ENCODE measurements at places on chromosomes 11 and 22.

DNA sequence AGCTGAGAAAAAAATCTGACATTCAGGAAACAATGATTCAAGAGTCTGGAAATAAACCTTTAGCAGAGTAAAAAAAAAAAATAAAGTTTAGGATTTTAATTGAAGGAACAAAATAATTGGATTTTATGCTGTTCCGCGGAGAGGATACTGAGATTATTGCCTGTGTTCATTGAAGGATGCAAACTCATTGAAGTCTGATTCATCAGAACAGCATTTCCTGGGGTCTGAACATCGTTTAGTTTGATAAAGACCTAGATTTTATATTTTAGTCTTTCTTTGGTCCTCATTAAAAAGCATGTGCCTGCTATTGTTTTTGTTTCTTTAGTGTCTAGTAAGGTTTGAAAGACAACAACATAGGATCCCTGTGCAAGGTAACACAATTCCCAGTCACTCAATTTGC is 4.5 kb downstream of the TLCD5 start:
- no peak overlapping the region for H3K4me3 ChIP-seq
- H3K27ac ChIP-seq, result no peak overlapping the region
- DNase-seq, result no peak
- H3K36me3 ChIP-seq, result no peaks in the 10 kb centered on the region
- H3K27me3 ChIP-seq, result peaks cover 14% of the 10 kb centered on the region
- peaks cover 35% of the 10 kb centered on the region for H3K4me1 ChIP-seq

DNA sequence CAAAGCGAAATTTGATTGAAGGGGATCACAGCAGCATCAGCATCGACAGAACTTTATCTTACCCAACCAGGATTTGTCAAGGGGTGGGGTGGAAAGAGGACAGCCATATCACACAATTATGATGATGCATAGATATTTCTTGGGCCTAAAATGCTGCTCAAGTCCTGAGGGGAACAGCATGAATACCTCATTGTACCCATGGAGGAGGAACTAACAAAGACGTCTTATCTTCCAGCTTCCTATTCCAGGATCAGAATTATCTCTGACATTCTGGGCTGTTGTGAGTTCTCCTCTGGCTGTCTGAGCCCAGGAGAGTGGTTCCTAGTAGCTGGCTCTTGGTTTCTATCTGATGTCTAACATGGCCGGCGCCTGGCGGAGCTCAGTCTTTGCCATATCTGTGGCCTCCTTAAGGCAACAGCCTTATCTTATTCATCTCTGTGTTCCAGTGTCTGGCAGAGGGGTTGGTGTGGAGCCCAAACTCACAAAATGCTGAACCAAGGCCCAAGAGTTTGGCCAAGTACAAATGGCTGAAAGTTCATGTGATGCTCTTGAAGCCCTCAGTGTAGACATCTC is 68.2 kb upstream of the TIMP3 start:
- no peak overlapping the region for H3K27ac ChIP-seq
- no peaks in the 10 kb centered on the region for H3K4me1 ChIP-seq
- H3K36me3 ChIP-seq, result no peaks in the 10 kb centered on the region
- DNase-seq, result no peak

- no peaks in the 10 kb centered on the region for H3K4me1 ChIP-seq
- no peak for DNase-seq
- H3K36me3 ChIP-seq, result no peaks in the 10 kb centered on the region
- H3K27me3 ChIP-seq, result no peaks in the 10 kb centered on the region
- H3K4me3 ChIP-seq, result no peak overlapping the region
Observed at GRCh38 chr11:111320728-111321568, 22.6 kb downstream of the POU2AF3 start.

- H3K27me3 ChIP-seq, result peaks cover 5% of the 10 kb centered on the region
- no peaks in the 10 kb centered on the region for H3K36me3 ChIP-seq
- no peaks in the 10 kb centered on the region for H3K4me1 ChIP-seq
- no peak for DNase-seq
- H3K4me3 ChIP-seq, result no peak overlapping the region
Observed at GRCh38 chr22:35546886-35547285, 6.3 kb downstream of the RASD2 start.

GRCh38 chr22:31652911-31653684 is 8.9 kb downstream of the PISD start:
- no peak for DNase-seq
- H3K27me3 ChIP-seq, result no peaks in the 10 kb centered on the region
- H3K4me3 ChIP-seq, result no peak overlapping the region
- H3K4me1 ChIP-seq, result no peaks in the 10 kb centered on the region
- H3K36me3 ChIP-seq, result no peaks in the 10 kb centered on the region

DNA sequence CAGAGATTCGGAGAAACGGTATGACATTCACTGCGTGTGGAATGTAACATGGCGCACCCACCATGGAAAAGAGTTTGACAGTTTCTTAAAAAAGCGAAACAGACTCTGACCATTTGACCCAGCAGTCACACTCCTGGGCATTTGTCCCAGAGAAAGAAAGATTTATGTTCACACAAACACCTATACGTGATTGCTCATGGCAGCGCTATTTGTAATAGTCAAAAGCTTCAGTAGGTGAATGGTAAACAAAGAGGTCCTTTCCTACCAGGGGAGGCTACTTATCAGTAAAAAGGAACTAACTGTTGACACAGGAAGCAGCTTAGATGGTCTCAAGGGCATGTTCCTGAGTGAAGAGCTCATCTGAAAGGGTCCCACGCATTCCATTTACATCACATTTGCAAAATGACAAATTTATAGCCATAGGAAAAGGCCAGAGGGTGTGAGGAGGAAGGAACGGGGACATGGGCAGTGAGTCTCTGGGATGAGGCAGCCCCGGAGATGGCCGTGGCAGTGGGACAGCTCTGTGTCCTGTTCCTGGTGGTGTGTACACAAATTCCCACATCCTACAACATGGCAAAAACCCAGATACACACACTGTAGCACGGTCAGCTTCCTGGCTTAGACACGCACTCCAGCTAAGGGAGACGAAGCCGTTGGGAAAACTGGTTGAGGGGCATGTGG is 14.6 kb upstream of the KRTAP5-6 start:
- H3K4me3 ChIP-seq, result no peak overlapping the region
- no peak overlapping the region for H3K27ac ChIP-seq
- H3K4me1 ChIP-seq, result no peaks in the 10 kb centered on the region

DNA sequence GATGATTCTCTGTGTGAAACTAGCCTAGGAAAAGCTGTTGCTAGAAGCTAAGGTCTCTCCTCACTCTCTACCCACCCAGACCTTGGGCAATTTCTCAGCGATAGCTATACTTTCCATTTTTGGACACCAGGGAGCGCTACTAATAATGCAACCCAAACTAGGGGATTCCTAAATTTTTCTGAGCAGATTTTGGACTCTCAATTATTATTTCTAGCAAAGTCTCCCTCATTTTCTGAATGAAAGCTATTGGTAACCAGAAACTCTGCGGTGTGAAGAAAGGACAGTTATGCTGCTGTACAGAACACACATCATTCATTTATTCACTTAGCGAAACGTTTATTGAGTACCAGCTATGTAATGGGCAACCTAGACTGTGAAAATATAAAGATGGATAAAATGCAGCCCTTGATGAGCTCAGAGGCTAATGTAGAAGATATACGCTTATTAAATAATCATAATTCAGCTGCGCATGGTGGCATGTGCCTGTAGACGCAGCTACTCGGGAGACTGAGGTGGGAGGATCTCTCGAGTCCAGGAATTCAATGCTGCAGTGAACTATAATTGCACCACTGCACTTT is 6.1 kb upstream of the STIM1 start:
- H3K27me3 ChIP-seq, result no peaks in the 10 kb centered on the region
- H3K4me3 ChIP-seq, result no peak overlapping the region
- no peak overlapping the region for H3K27ac ChIP-seq
- peaks cover 3% of the 10 kb centered on the region for H3K4me1 ChIP-seq
- DNase-seq, result no peak

DNA sequence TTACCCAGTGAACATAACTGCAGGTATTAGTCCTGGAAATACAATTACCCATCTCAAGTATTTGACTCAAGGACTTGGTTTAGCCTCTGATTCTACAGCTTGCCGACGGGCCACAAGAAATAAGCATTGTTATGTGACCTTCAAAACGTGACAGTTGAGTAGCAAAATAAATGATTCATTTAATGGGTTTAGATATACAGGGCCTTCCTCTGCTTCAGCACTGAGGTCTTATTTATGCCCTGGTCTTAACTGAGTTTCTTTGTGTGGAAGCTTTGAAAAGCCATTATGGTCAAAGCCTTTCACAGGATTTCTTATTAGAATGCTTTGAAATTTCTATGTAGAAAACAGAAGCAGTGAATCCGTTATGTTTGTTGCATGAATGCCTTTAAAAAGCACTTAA is 899.2 kb upstream of the API5 start:
- no peaks in the 10 kb centered on the region for H3K27me3 ChIP-seq
- DNase-seq, result no peak
- no peaks in the 10 kb centered on the region for H3K36me3 ChIP-seq

DNA sequence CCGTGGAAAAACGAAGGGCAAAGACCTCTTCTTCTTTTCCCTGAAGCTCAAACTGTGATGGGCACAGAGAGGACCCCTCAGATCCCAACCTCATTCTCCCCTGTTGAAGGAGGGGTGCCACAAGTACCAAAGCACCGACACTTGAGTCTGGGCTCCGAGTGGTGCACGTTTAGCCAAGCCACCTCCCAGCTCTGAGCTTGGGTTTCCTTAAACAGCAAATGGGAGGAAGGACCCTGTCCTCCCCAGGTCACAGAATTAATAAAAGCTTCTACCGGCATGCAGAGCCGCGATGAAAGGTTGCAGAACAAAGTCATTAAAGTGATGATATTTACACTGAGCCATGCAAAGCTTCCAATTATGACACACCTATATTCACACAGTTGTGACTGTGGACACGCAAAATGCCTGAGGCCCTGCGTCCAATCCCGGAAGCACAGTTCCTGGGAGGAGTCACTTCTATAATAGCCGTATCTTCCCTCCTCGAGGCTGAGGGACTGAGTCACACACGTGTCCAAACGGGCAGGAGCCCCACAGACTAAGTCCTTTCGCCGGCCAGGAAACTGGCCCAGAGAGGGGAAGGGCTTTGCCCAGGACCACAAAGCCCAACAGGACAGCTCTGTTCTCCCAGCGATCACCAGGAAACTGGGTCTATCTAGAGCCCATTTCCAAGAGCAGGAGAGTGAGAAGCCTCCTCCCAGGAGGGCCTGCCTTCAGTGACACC is 922 bp upstream of the CSNK1E start:
- H3K36me3 ChIP-seq, result no peaks in the 10 kb centered on the region
- no peak overlapping the region for H3K4me3 ChIP-seq
- peaks cover 40% of the 10 kb centered on the region for H3K4me1 ChIP-seq
- DNase-seq, result peak; percentile 85
- no peaks in the 10 kb centered on the region for H3K27me3 ChIP-seq

- H3K27ac ChIP-seq, result peak overlapping the region; percentile 65
- H3K27me3 ChIP-seq, result no peaks in the 10 kb centered on the region
- no peak overlapping the region for H3K4me3 ChIP-seq
- H3K36me3 ChIP-seq, result no peaks in the 10 kb centered on the region
Observed at GRCh38 chr11:115221461-115222069, 282.6 kb downstream of the CADM1 start.

- H3K36me3 ChIP-seq, result no peaks in the 10 kb centered on the region
- H3K4me1 ChIP-seq, result no peaks in the 10 kb centered on the region
- H3K4me3 ChIP-seq, result no peak overlapping the region
- no peak for DNase-seq
- no peaks in the 10 kb centered on the region for H3K27me3 ChIP-seq
- no peak overlapping the region for H3K27ac ChIP-seq
Observed at GRCh38 chr22:49893025-49893424, 25.2 kb downstream of the ALG12 start.

- no peak for DNase-seq
- no peaks in the 10 kb centered on the region for H3K4me1 ChIP-seq
- H3K4me3 ChIP-seq, result no peak overlapping the region
- H3K27ac ChIP-seq, result no peak overlapping the region
- no peaks in the 10 kb centered on the region for H3K27me3 ChIP-seq
- H3K36me3 ChIP-seq, result no peaks in the 10 kb centered on the region
Observed at GRCh38 chr11:56700914-56701485, 2.1 kb downstream of the OR9G1 start.

GRCh38 chr11:43555816-43556611 is 124.5 kb upstream of the HSD17B12 start:
- peaks cover 83% of the 10 kb centered on the region for H3K27me3 ChIP-seq
- no peak for DNase-seq
- no peaks in the 10 kb centered on the region for H3K36me3 ChIP-seq
- no peak overlapping the region for H3K4me3 ChIP-seq
- H3K27ac ChIP-seq, result no peak overlapping the region

DNA sequence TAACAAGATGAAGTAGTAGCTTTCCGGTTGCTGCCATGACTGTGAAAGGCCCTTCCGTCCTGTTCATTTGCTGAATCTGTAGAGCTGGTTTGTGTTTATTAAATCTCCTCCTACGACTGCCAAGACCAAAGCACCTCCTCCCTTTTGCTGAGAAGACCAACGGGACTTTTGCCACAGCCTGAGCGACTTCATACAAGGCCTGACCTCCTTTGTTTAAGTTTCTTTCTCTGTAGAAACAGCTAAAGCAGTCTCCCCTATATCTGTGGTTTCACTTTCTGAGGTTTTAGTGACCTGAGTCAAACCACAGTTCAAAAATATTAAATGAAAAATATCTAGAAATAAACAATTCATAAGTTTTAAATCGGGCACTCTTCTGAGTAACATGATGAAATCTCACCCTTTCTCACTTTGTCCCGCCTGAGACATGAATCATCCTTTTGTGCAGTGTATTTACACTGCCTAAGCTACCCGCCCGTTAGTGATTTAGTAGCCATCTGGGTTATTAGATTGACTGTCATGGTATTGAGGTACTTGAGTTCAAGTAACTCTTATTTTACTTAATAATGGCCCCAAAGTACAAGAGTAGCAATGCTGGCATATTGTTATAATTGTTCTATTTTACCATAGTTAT is 119.1 kb upstream of the LRRC4C start:
- H3K4me3 ChIP-seq, result no peak overlapping the region
- no peak overlapping the region for H3K27ac ChIP-seq
- H3K36me3 ChIP-seq, result no peaks in the 10 kb centered on the region
- no peaks in the 10 kb centered on the region for H3K4me1 ChIP-seq
- DNase-seq, result no peak
- H3K27me3 ChIP-seq, result no peaks in the 10 kb centered on the region

DNA sequence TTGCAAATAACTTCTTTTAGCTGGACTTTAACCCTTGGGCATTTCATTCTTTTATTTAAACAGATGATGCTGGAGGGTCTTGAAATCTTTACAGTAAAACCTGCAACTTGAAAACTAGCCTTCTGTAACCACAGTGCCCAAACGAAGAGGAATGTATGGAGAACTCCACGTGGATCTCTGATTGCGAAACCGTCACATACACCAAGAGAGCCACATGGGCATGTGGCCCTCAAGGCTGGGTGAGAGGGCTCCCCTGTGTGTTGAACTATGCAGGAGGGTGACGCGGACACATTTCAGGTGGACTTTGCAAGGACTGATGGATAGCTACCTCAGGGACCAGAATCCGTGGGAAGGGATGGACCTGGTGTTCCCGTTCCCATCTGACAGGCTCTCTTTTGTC is 30.6 kb downstream of the FAM118A start:
- H3K4me1 ChIP-seq, result peaks cover 13% of the 10 kb centered on the region
- no peak for DNase-seq
- peaks cover 26% of the 10 kb centered on the region for H3K36me3 ChIP-seq
- H3K4me3 ChIP-seq, result no peak overlapping the region
- no peaks in the 10 kb centered on the region for H3K27me3 ChIP-seq

DNA sequence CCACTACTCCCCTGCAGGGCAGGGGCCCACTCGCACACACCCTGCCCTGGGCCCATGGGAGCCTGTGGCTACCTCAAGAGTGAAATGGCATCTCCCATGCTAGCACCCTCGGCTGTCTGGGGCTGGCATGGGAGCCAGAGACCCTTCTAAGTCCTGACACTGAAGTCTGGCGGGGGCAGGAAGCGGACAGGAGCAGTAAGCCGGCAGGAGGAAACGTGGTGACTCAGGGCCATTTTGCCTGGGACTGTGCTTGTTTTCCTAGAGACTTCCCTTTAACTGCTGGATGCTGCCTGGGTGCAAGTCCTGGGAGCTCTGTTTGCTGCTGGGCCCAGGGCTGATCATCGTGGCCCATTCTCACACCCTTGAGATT is 16.8 kb downstream of the RELT start:
- no peak for DNase-seq
- H3K36me3 ChIP-seq, result no peaks in the 10 kb centered on the region
- H3K27me3 ChIP-seq, result no peaks in the 10 kb centered on the region
- H3K4me1 ChIP-seq, result no peaks in the 10 kb centered on the region
